ENCODE measurements at places on chromosomes 12 and 14.

GRCh38 chr12:116002890-116003536 lies 274.5 kb downstream of the MED13L start:
- DNase-seq: no peak

DNA sequence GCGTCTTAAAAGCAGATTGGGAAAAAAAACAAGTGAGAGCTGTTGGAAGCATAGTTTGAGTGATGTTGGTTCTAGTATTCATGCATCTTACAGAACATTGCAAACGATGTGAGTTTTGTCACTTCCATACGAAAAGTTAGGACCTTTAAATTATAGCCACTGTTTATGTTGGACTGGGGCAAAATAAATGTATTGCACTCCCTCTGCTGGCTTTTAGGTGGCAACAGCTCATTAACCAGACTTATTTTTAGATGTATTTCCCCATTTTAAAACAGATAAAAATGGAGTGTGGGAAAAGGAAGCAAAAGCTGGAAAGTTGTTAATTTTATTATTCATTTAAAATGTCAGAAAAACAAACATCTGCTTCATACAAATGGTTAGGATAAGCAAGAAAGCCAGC lies 111.9 kb downstream of the LGR5 start:
- no peak for DNase-seq

- DNase-seq: no peak
These were observed 55.8 kb downstream of the ZFP36L1 start for GRCh38 chr14:68737086-68737485.

DNA sequence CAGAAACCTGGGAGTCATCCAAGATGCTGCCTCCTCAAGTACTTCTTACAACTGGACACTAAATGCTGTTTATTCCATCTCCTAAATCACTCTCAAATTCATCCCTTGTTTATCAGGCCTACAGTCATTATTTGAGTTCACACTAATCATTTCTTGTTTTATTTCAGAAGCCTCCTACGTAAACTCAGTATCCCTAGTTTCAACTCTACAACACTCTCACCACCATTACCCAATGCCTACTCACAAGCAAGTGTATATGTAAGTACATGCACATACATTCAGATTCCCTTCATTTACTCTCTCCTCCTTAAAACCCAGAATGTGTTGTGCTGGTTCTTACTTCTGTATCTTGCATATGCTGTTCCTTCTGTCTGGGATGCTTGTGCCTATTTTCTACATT lies 43.0 kb downstream of the DDHD1 start:
- no peak for DNase-seq

GRCh38 chr14:98798099-98798498 lies 473.9 kb downstream of the BCL11B start:
- DNase-seq: peak; percentile 86

DNA sequence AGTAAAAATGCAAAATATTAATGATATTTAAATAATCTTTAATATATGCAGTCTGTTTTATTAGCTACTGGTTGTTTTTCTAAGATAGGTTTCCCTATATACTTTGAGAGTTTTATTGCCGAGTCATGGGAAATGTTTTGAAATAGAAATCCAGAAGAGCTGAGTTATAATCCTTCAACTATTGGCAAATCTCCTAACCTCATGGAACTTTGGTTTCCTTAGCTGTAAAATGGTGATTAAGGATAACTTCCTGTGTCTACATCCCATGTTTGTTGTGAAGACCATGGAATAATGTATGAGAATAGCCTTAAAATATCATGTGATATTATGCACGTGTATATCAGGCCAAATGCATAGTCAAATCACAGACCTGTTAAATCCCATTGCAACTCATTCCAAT lies 51.0 kb downstream of the UNC79 start:
- no peak for DNase-seq

DNA sequence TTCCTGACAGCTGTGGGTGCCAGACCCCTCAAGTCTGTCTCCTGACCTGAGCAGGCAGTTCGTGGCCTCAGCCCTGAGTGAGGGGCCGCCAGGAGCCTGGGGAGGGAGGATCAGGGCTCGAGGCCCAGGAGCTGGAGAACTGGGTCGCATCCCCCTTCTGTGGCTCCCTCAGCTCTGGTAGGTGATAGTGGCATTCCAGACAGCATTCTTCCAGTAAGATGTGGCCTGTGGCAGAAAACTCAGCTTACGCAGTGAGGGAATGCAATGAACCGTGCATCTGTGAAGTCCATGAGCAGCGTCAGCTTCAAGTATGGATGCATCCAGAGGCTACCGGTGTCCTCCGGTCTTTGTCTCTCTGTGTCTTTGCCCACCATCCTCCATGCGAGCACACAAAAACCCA lies 28.4 kb upstream of the FBRSL1 start:
- DNase-seq: no peak

DNA sequence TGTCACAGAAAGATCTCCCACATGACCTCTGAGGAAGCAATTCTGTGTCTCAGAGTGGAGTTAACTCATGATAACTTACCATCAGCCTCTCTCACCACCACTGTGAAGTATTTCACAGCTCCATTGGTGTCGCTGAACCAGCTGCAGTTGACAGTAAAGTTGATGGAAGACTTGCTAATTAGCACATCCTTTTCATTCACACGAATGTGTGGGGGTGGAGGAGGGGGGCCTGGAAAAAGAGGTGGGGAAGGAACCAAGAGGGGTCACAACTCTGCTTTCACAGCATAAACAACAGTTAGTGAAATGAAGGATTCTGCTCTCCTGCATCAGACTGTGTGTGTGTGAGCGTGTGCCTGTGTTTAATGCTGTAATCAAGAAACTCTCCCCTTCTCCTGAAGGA lies 82.1 kb downstream of the PTPRB start:
- no peak for DNase-seq

DNA sequence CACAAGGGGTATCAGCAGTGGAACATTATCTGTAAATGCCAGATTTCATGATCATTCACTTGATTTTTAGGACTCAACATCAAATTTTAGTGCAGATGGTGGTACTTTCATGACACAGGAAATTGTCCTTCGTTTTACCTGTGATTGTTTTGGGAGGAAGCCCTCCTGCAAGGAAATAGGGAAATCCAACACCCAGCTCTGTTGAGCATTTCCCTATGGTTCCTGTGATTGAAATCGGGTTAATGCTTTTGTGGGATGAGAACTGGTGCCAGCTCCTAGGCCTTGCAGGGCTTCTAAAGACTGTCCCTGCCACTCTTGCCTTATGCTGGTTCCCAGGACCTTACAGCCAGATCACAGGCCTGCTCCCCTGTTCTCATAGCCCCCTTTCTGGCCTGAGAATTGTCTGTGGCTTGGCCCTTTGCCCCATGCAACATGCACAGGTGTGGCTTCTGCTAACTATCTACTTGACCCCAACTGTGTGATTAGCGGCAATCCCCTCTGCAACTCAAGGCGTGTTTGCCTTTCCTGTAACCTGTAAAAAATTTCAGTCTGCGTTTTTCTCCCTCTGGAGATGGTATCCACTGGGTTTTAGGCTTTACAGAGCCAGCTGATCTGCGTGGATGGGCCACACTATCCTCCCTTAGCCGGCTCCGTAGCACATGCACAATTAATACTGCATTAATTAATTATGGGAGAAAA lies 112.5 kb downstream of the ETV6 start:
- DNase-seq: no peak

DNA sequence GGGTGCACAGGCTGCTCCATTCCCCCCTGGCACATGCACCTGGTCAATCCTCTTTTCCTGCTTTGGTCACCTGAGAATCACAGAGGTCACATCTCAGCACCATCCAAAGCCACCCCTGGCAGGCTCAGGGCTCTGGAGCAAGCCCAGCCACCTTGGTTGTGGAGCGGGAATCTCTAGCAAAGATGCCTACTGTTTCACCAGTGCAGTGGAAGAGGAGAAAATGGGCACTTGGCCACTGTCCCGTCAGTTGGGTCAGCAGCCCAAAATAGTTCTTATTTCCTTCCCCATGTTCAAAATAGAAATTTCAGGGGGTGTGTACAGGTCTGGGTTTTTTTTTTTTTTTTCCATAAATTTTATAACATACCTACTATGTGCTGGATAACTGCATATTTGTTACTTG lies 18.3 kb downstream of the RTL1 start:
- no peak for DNase-seq

- DNase-seq: no peak
These were observed 63.1 kb upstream of the DACT1 start for GRCh38 chr14:58574623-58575022.

Measured in NCI-H187 treated with DMSO at 0.1 percent for 48 hours (cell line).